CD4-positive, alpha-beta T cell treated with Interleukin-6 at 100 ng/mL for 8 hours (primary cell): ENCODE measurements at places on chromosomes 7 and 10.

- DNase-seq: peak; percentile 29
Measured at GRCh38 chr7:7183061-7183837, 905 bp downstream of the C1GALT1 start.

- DNase-seq: peak; percentile 10
Measured at GRCh38 chr7:129530795-129531391, 28.6 kb downstream of the SMKR1 start.

GRCh38 chr7:42720991-42721796 lies 190.7 kb downstream of the C7orf25 start:
- no peak for DNase-seq

DNA sequence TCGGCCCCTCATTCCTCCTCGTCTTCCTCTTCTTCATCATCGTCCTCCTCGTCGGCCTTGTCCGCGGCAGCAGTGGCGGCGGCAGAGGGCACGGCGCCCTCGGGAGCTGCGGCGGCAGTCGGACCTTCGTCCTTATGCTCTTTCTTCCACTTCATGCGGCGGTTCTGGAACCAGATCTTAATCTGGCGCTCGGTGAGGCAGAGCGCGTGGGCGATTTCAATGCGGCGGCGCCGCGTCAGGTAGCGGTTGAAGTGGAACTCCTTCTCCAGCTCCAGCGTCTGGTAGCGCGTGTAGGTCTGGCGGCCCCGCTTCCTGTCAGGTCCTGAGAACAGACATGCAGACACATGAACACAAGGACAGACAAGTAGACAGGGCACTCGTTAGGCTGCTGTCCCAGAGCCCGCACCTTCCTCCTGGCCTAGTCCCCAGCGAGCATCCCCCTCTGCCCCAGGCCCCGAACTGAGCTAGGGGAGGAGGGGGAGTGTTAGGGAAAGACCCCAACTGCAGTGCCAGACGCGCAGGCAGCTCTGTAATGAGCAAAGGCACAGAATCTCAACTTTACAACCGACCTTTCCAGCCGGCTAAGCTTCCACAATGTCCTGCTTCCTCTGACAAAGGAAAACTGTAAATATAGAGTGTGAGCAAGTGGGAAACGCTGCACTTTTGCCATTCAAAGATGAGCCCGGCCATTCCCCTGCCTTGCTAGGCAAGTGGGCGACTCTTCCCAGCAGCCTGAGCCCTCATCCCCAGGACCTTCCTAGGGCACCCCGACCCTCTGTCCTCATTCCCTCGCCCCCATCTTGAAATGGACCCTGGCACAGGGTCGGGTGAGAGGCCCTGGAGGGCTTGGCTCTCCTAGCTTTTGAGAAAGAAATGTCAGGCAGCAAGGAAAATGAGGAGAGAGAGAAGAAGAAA lies 1.3 kb downstream of the HOXA7 start:
- no peak for DNase-seq
